Cardiac septum (tissue), 1 donor: ENCODE measurements at places on chromosomes 4 and X. TPM values are rescaled to one million over a fixed set of nuclear protein-coding genes. Genes with fewer than 3 reads are reported as not detected.

Gene IL1RAPL1
- 0.73 TPM for total RNA-seq

- no peak for DNase-seq
Measured at GRCh38 chr4:64940698-64941097, 531.4 kb upstream of the TECRL start.

DNA sequence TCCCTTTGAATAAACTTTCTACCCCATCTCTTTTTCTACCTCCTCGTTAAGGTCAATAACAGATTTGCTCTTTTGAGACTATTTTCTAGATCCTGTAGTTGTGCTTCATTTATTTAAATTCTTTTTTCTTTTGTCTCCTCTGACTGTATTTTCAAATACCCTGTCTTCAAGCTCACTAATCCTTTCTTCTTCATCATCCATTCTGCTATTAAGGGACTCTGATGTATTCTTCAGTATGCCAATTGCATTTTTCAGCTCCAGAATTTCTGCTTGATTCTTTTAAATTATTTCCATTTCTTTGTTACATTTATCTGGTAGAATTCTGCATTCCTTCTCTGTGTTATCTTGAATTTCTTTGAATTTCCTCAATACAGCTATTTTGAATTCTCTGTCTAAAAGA lies 36.0 kb upstream of the ARMCX4 start:
- DNase-seq: no peak

DNA sequence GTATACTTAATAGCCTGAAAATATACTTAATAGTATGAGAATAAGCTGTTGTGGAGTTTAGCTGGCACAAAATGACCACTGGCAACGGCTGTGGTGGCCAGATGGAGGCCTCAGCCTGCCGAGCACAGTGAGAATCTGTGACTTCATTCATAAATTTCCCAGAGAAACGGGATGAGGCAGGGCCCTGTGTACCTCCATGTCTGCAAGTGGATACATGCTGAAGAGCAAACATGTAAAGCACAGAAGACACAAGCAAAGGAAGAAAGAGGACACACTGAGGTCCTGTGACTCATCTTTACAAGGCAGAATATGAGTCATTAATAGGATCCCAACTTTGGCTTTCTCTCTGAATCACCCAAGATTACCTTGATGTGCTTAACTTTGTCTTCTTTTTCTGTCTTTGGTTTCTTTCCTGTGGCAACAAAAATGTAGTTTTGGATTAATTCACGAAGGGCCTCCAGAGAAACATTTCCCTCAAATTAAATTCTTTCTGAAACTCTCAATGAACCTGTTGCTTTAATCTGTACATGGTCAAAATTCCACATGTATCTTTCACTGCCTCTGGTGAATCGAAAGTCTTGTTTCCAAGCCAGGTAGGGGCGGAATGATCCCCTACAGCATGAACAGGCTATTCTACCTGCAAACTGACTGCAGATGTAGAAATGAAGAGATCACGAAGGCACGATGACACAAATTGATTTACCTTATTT lies 56.4 kb downstream of the IRF2 start:
- no peak for DNase-seq
